ENCODE measurements at places on chromosomes 12 and 14.

DNA sequence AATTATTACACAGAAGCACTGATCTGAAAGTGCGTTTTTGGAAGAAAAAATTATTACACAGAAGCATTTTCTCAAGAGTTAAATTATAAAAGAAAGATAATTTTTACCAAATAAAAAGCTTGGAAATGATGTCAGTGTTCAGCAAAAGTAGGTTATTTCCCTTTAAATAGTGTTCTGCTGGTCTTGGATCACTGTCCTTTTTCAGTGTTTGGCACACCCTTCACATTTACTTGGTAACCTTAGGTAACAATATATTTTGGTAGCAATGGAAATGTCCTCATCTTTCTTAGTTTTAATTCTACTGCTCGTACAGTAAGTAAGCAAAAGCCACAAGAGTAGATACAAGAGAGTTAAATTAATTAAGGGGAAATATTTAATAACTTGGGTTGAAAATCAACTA lies 40.3 kb downstream of the FERMT2 start:
- peak; percentile 48 for DNase-seq

GRCh38 chr14:82146846-82147245 lies 613.2 kb upstream of the SEL1L start:
- no peak for DNase-seq

DNA sequence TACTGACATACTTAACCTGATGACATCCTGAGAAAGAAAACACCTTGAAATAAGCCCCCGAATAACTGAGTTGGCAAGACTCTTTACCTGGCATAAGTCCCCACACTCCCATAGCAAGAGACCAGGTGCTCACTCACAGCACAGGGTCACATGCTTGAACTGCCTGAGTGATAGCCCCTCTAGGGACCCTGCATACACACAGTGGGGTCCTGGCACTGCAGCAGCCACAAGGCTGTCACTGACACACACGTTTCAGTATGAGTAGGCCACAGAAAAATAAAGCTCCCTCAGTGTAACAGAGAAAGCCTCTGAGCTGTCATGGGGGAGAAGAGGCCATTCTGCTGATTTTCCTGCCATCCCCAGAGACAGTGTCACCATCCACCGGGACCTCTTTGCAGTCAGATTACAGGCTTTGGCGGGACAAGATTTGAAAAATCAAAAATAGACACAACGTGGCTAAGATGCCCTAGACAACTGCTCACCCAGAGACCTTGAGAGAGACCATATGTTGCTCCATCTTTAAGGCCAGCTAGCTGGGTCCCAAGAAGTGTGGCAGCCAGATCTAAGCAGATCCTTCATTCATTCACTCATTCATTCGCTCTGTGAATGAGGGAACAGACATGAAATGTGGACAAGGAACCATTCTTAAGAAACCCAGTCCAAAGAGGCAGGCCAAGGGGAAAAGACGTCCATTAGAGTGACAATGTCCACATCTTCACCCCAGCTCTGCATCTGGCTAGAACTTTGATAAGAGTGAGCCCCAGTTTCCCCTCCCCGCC lies 1.6 kb downstream of the SCARB1 start:
- no peak for DNase-seq

GRCh38 chr14:80754696-80755095 lies 186.8 kb downstream of the CEP128 start:
- DNase-seq: no peak

DNA sequence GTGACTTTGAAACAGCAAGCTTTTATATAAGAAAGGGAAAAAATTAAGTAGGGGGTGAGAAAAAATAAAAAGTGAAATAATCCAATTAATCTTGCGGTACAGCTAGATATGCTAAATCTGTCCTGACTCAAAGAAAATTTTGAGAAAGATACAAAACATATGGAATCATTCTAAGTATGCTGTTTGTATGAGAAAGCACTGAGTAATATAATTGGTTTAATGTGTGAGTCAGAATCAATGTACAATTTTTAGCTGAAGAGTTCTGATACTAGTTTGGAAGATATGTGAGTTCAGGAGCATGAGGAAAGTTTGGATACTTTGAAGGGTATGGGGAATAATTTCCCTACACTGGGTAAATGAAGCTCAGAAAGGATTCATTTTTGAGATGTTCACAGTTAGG lies 190.9 kb upstream of the RASSF8 start:
- DNase-seq: no peak

- no peak for DNase-seq
Observed at GRCh38 chr12:120941846-120942405, 36.4 kb upstream of the HNF1A start.

GRCh38 chr12:39722504-39722903 lies 102.9 kb upstream of the ABCD2 start:
- DNase-seq: no peak

GRCh38 chr14:68694516-68695235 lies 98.2 kb downstream of the ZFP36L1 start:
- DNase-seq: peak; percentile 61

DNA sequence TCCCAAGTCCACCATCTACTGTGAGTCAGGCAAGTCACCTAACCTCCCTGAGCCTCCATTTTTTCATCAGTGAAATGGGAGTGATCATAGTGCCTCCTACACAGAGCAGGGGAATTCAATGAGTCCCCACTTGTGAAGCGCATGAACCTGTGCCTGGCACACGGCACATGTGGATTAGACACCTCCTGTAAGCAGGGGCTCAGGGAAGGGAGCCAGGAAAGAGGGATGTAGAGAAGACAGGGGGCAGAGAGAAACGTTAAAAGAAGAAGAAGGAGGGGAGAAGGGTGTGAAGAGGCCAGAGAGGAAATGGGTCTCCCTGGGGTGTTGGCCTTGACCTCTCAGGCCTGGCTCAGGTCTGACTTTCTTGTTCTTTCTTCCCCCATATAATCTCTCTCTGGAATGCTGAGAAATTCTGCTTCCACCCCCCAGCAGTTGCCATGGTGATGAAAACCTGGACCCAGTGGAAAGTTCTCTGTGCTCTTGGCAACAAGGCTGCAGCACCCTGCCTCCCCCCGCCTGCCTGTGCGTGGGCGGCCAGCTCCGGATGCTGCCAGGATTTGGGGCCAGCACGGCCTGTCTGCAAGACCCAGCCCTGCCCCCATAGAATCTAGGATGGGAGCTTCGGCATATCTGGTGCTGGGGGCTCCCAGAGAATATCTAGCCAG lies 94.5 kb downstream of the CALM1 start:
- peak; percentile 25 for DNase-seq

- peak; percentile 16 for DNase-seq
Observed at GRCh38 chr12:43309959-43310358, 242.0 kb downstream of the ADAMTS20 start.

DNA sequence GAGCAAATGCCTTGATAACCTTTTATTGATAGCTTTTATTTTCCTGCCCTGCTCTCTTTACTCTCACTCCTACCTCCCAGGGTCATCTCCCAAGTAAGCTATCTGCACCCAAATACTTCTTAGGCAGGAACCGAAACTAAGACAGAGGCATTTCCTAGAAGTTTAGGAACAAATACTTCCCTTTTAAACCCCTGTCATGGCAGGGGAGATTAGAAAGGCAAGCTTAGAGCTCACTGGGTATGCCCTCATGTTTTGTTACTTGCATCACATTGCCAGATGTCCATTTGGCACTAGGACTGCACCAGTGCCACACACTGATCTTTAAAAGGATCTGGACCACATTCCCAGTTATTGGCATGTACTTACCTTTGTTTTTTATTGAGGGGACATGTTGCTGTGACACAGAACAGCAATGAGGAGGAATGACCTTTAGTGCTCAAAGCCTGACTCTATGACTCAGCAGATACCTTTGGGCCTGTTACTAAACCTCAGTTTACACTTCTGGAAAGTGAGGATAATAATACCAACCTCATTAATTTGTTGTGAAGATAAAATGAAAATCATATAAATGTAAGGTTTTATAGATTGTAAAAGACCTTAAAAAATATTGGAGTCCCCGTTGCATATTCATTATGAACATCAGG lies 40.9 kb upstream of the MBIP start:
- DNase-seq: no peak

- DNase-seq: no peak
Observed at GRCh38 chr14:61343991-61344405, 22.6 kb downstream of the PRKCH start.

DNA sequence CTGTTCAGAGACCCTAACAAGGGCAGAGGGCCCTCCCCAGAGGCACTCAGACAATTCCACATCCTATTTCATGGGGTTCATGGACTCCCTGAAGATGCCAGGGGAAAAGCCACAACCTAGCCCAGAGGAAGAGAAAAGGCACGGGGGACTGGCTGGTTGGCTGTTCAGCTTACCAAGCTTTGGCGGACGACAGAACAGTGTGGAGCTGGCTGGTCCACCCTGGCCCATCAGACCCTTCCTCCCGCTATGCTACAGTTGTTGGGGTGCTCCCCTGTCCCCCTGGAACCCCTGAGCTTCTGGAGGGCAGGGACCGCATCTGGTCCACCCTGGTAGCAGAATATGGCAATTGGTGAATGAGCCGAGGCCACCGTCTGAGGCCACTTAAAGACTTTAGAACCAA lies 6.3 kb downstream of the TESC start:
- no peak for DNase-seq

- DNase-seq: no peak
Observed at GRCh38 chr12:115338566-115339294, 654.8 kb upstream of the TBX3 start.

DNA sequence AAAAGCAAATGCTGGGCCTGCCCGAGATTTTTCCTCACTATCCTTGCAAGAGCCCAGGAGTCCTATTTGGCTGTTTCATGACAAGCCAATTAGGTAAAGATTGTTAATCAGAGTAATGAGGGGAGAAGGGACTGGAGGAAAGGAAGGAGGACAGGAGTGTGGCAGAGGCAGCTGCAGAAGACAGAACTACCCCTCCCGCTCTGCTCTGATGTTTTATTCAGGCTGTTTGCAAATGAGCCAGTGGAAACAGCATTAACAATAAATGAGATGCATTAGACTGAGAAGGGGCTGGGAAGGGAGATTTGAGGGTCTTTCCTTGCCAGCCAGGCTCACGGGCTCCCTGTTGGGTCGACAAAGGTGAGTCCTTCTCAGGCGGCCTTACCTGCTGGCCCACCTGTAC lies 421.0 kb upstream of the CCDC196 start:
- DNase-seq: no peak

DNA sequence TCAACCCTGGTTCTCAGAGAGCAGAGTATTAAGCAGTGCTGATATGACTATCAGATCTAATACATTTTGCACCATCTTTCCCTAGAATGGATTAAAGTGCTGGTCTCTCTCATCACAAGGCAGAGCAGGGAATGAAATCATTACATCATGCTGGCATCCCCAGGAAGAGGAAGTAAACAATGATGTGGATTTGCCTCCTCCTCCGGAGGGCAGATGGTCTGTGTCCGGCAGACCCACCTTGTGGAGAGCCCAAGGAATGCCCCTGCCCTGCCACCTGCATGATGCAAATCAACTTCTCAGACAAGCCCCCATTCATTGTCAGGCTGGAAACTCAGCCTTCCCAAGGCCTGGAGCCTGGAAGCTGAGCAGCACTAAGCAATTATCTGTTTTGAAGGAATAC lies 1149.1 kb downstream of the VRK1 start:
- DNase-seq: no peak

- peak; percentile 41 for DNase-seq
Observed at GRCh38 chr12:8065991-8066594, at the start of gene C3AR1. Gene C3AR1 (minus strand): TSS chr12:8066359. CDS start chr12:8060185, 6,174 bp downstream.

GRCh38 chr12:49809906-49810389 lies 18.3 kb downstream of the NCKAP5L start:
- no peak for DNase-seq
